GDM1 (cell line): ENCODE measurements at places on chromosomes 11 and 22.

GRCh38 chr11:94525546-94526324 is 13.5 kb downstream of the C11orf97 start:
- DNase-seq = peak; percentile 9

DNA sequence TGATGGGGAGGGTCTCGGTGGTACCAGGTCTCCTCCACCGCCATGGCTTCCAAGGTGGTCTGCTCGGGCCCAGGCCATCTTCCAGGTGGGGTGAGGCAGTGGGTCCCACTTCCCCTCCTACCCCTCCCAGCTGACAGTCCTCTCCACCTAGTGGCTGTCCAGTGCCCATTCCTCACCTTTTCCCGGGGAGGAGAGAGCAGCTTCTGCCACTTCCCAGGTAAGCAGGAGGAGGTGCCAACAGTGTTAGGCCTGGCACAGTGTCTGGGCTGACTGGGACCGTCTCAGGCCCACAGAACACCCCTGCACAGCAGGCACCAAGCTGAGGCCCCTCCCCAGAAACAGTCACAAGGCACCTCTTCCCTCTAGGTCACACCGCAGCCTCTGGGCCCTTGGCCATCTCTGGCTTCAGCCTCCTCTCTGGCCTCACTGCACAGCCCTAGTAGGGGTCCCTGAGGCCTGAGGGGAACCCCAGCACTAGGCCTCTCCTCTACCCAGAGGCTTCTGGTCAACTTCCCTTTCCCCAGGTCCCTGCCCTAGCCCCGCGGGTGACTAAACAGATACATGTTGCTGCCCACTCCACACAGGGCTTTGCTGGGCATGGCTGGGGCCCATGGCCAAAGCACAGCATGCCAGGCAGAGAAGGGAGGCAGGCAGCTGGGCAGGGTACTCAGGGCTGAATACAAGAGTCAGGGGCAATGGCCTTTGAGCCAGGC is 2.3 kb upstream of the ANKRD13D start:
- no peak for DNase-seq

GRCh38 chr11:87038235-87038977 is 672 bp downstream of the TMEM135 start:
- no peak for DNase-seq

DNA sequence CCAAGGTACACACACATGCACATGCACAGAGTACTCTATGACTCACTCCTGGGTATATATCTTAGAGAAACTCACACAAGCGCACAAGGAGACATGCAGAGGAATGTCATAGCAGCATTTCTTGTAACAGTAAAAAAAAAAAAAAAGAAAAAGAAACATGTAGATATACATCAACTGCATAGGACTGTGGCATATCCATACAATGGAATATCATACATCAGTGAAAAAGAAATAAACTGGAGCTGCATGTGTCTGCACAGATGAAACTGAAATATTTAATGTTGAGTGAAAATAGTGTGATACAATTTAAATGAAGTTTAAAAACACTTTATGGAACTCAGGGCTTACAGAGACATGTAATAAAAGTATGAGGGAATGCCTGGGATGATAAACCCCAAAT is 46.4 kb downstream of the SYT13 start:
- no peak for DNase-seq

DNA sequence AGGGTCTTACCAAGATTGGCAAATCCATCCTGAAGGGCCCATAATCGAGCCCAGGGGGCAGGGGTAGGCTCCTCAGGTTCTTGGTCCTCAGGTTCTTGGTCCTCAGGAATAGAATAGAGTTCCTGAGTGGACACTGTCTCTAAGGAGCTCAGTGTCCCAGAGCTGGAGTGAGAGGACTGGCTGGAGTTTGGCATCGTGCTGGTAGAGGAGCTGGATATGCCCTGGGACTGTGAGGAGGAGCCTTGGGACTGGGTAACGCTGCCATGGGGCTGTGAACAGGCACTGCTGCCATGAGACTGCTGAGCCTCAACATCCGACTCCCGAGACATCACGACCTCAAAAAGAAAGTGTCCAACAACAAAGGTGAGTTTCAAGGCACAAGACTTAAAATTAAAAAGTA is 7.2 kb downstream of the CHEK2 start:
- DNase-seq = no peak

GRCh38 chr11:85953491-85954143 is 98.4 kb downstream of the CCDC83 start:
- no peak for DNase-seq
